ENCODE measurements at places on chromosomes 2 and 18.

DNA sequence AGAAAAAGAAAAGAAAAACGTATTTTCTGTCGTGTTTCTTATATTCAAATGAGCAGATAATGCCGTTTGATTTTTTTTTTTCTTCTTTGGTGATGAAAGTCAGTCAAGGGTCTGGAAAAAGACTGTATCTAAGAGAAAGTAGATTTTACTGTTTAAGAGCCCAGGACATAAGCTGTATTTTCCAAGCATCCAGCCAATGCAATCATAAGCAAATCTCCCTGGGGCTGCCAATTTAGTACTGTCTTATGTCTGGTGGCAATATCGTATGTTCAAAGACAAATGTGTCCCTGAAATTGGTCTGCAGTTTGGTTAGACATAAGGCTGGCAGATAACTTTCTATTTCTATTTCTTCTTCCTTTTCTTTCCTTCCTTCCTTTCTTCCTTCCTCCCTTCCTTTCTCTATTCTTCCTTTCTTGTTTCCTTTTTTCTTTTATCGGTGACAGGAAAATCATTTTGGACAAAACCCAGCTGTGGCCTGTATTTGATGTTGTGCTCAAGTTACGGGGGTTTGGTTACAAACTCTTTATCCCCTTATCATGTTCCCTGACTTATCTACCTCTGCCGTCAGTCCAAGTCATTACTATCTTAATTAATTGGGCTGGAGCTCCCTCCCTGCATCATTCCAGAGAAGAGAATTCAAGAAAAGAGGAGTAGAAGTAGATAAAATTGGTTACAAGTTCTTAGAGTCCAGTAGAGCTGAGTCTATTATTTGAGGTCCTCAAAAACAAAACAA, 683.4 kb upstream of the FSHR start:
- no peak for DNase-seq

DNA sequence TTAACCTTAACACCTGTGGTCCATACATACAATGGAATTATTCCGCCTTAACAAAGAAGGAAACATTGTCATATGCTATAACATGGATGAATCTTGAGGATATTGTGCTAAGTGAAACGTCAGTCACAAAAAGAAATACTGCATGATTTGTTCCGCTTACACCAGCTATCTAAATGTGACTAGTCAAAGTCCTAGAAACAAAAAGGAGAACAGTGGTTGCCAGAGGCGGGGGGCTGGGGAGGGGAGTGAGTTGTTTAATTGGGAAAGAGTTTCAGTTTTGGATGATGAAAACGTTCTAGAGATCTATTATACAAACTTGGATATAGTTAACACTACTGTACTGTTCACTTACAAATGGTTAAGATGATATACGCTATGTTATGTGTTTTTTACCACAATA, 72.0 kb downstream of the SPRED2 start:
- no peak for DNase-seq

DNA sequence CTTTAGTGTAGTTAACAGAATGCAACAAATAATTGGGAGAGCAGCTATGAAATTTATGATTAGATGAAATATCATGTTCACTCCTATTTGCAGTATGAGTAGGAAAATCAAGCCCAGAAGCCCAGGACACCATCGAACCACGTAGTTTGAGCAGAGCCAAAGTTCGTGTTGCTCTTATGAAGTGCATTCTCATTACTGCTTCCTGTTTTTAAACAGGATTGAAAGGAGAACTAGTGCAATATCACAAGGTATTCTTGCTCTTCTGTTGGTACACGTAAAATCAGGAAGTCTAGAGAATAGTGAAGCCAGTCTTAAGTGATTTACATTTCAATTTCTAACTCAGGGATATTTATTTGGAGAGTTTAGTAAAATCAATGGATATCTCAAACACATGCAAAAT, 21.1 kb downstream of the ARHGAP15 start:
- DNase-seq: no peak

GRCh38 chr2:16900405-16901025, 234.9 kb upstream of the CYRIA start:
- DNase-seq: no peak

- no peak for DNase-seq
Observed at GRCh38 chr2:178243961-178244360, 49.6 kb downstream of the OSBPL6 start.

DNA sequence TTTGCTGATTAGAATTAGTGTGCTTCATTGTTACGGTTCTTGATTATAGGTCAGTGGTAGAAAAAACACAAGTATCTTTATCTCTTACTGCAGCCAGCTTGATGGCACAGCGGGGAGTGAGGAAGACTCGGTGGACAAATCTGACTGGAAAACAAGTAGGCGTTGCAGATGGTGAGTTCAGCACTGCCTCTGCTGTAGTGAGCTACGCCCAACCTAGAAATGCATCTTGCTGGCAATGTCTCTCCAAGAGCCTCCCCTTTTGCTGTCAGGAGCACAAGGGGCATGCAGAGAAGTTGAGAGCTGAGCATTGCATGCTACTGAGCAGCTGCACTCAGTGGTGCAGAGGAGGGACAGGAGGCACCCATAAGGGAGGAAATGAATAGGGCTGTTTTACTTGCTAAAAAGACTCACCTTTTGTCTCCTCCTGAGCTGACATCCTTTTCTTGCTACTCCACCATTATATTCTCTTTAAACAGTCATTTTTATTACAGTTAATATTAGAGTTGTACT, 977.3 kb upstream of the ACVR2A start:
- no peak for DNase-seq

GRCh38 chr2:215002500-215002899, 135.9 kb downstream of the ABCA12 start:
- DNase-seq: peak; percentile 29

- DNase-seq: no peak
Observed at GRCh38 chr18:8982416-8983183, 119.9 kb upstream of the NDUFV2 start.

GRCh38 chr2:43101751-43102150, 124.7 kb downstream of the ZFP36L2 start:
- no peak for DNase-seq

- no peak for DNase-seq
Observed at GRCh38 chr2:1660656-1661640, 83.4 kb downstream of the PXDN start.

GRCh38 chr18:38898167-38898566, 1332.6 kb upstream of the CELF4 start:
- DNase-seq: no peak

DNA sequence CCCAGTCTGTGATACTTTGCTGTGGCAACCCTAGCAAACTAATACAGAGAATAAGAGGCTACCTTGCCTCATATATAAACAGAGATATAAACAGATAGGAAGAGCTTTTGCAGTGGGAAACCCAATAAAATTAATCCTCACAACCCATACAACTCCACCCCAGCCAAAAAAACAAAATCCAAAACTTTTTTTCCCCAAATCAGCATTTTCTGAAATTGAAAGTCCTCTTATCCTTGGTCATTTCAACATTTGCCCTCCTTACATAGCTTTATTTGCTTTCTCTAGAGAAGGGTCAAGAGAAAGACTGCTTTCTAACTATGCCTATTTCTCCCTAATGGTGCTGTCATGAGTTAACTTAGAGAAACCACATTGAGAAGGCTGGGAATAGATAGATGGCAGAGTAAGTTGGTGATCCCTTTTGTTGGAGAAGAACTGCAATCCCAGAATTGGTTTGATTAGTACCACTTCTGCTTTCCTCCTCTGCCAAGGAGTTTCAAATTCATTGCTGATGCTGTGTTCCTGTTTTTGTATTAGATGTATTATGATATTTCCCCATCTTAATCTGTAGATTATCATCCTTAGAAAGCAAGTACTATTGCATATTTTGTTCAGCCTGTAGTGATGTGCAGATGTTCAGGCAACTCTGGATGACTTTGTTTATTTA, 76.5 kb upstream of the B3GNT2 start:
- no peak for DNase-seq

GRCh38 chr2:142944264-142944663, 66.8 kb downstream of the KYNU start:
- DNase-seq: no peak

DNA sequence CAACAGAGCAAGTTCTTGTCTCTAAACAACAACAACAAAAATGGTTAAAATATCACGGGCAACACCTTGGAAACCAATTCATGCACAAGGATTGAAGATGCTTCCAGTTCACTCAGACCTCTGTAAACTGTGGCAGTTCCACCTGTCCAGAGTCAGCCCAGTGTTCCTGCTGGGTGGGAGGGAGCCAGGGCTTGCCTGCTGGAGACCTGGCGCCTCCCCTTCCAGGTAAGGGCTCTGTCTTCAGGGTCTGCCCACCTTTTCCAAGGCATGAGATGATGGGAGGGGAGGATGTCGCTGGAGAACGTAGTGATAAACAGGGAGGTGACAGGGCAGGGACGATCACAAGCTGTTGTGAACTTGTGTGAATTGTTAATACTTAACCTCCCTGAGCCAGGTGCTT, 9.8 kb upstream of the GPC1 start:
- no peak for DNase-seq

- peak; percentile 51 for DNase-seq
Observed at GRCh38 chr2:96507957-96508520, 2.9 kb upstream of the NEURL3 start.

- no peak for DNase-seq
Observed at GRCh38 chr2:163612332-163612731, 123.5 kb downstream of the FIGN start.

GRCh38 chr2:42918041-42918440, 125.7 kb upstream of the HAAO start:
- DNase-seq: no peak

DNA sequence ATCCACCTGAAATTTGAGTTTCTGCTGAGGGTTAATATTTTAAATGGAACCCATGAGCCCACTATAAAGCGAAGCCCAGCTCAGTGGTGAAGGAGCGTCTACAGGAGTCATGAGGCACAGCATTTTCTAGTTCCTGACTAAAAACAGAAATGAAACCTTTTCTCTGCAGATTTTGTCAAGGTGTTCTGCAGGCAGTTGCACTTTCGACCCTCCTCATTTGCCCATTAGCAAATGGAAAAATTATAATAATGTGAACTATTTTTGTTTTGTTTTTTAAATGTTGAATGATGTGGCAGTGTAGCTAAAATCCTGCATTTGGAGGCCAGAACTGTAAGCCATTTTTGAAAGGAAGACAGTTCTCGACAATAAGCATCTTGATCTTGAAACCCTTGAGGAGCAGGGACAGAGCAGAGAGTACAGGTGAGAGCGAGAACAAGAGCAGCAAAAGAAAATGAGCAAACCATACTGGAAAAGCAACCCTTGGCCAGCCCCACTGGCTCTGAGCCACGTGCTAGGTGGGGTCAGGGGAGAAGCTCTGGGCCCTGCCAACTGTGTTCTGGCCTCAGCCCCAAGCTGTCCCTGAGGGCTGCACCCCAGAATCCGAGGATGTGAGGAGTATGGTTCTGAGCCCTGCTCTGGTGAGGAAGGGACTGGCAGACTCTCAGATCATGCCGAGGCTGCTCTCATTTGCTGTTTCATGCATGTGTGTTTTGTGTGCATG, 26.4 kb upstream of the COPS8 start:
- DNase-seq: no peak

Data from NCI-H2029 (cell line).